ENCODE measurements at places on chromosomes 13 and 19. TPM values are rescaled to one million over a fixed set of nuclear protein-coding genes. Genes with fewer than 3 reads are reported as not detected.

DNA sequence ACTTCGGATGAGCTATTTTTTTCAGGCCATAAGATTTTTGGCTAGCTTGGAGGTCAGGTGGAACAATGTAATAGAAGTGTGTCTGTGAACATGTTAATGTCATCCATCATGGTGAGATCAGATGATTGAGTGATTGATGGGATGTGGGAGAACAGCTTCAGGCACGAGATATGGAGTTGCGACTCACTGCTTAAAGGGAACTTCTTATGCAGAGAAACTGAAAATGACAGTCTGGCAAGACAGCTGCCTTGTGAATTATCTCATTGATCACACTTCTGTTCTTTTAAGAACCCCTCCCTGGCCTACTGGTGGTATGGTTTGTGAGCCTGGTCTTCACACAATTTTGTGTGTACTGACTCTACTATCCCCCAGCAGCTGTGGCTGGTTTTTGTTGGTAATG, 96.0 kb downstream of the OLFM4 start:
- DNase-seq = no peak

DNA sequence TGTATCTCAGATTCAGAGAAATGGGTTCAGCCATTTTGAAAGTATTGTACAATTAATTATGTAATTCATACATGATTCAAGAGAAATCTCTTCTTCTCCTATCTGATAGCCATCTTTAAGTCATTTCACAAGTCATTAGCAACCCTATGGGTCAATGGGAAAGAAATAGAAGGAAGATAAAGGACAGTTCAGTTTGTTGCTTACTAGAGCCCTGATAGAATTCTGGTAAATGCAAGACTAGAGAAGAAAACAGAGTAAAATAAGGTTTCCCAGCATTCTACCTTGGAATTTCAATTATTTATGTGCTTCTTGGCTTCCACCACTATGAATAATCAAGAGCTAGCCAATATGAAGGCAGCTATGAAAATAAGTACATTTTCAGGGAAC, 117.7 kb downstream of the LHFPL6 start:
- no peak for DNase-seq

Gene ZNF99
- not detected for total RNA-seq

Gene TTC9B
- total RNA-seq = not detected

Gene RSPH6A
- 0.27 TPM for total RNA-seq

Gene GRWD1
- 34.5 TPM for total RNA-seq

Gene PROZ
- total RNA-seq = not detected

DNA sequence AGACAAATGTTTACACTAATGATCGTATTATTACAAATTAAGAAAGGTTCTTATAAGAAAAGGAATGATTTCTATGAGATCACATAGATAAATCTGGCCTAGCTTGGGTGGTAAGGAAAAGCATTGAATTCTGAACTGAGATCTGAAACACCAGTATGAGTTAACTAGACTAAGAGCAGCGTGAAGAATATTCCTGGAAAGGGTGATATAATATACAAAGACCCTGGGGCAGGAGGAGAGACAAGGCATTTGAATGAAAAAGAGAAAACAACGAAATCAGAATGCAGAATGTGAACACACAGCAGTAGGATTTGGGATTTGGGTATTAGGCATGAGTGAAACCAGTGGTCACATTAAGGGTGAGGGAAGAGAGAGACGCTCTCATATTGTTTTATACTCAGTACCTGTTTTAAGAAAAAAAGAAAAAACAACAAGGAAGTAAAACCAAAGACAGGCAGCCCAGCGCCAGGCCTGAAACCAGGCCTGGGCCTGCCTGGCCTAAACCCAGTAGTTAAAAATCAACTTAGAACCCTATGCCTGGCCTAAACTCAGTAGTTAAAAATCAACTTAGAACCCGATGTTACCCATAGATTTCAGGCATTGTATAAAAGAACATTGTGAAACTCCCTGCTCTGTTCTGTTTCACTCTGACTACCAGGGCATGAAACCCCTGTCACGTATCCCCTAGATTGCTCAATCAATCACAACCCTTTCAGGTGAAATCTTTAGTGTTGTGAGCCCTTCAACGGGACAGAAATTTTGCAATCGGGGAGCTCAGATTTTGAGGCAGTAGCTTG, 287.1 kb downstream of the ITGBL1 start:
- DNase-seq = no peak

DNA sequence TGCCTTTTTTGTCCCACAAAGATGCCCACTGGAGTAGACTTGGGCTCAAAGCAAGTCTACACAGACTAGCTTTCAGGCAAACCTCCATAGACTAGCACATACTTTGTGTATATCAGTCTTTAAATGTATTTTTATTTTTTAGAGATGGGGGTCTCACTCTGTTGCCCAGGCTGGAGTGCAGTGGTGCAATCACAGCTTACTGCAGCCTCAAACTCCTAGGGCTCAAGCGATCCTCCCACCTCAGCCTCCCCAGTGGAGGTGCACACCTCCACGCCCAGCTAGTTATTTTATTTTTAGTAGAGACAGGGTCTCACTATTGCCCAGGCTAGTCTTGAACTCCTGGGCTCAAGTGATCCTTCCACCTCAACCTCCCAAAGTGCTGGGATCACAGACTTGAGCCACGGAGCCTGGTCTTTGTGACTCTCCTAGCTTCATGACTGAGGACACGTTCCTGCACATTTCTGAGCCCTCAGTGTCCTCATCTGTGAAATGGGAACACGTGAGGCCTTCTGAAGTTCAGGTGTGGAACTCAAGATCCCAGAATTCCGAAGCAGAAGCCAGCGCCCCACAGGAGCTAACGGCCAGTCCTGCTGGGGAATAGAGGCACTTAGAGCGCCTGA, 5.1 kb upstream of the TPM4 start:
- no peak for DNase-seq

DNA sequence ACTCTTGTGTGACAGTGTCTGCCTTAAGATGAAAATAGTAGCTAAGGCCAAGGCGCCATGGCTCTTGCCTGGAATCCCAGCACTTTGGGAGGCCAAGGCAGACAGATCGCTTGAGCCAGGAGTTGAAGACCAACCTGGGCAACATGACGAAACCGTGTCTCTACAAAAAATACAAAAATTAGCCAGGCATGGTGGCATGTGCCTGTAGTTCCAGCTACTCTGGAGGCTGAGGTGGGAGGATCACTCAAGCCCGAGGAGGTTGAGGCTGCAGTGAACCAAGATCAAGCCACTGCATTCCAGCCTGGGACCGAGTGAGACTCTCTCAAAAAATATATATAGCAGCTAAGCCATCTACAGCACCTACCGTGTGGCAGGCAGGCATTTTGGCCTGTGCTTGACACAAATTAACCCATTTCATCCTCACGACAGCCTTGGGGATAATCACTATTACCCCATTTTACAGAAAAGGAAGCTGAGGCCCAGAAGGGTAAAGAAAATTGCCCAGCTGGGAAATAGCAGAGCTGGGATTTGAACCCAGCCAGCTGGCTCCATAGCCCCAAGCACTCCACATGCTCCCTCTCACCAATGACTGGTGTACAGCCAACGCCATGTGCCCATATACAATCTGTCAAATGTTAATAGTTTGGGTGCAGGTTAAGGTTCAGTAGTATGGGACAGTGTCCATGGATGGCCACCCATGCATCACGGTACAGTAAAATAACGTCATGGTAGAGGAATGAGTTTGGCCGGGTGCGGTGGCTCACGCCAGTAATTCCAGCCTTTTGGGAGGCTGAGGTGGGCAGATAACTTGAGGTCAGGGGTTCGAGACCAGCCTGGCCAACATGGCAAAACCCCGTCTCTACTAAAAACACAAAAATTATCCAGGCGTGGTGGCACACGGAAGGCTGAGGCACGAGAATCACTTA, 3.1 kb downstream of the SLC1A5 start:
- DNase-seq = no peak

DNA sequence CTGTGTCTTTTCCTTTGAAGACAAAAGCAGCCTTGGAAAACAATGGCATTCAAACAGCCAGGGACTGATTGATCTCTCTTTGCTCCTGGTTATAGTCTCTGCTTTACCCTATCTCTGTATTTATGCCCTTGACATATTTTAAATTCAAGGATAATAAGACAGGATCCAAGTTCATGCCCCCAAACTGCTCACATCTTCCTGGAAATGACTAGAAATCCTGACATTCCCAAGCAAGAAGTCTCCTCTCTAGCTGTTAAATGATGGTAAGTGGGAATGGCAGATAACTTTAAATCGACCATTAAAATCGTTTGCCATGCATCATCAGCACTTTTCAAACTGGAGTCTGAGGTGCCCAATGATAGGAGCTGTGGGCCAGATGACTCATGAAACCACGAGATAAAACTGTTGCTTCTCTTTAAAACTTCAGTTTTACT, 435.6 kb downstream of the FOXO1 start:
- no peak for DNase-seq

DNA sequence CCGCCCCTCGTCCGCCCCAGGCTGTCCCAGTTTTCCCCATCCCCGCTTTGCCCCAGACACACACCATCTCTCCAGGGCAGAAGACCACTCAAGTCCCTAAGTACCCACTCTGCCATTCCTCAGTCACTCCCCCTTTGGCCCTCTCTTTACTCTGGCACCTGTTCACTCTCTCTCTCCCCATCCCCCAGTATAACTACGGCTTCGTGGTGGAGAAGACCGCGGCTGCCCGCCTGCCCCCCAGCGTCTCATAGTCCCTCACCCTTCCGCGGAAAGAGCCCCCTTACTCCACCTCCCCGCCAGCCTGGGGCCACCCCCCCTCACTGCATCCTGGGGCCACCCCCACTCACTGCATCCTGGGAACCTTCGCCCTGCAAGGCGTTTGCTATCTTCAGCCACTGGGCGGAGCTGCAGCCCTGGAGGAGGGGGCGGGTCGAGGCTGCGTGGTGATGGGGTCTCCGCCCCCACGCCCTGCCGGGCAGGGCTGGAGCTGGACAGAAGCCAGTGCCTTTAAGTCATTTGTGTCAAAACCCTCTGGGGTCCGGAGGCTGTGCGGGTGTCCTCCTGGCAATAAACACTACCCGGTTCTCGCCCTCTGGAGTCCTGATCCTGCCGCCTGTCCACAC, 5.0 kb downstream of the MVB12A start:
- DNase-seq = peak; percentile 22

GRCh38 chr13:49210669-49211068, 9.5 kb upstream of the MLNR start:
- DNase-seq = no peak

DNA sequence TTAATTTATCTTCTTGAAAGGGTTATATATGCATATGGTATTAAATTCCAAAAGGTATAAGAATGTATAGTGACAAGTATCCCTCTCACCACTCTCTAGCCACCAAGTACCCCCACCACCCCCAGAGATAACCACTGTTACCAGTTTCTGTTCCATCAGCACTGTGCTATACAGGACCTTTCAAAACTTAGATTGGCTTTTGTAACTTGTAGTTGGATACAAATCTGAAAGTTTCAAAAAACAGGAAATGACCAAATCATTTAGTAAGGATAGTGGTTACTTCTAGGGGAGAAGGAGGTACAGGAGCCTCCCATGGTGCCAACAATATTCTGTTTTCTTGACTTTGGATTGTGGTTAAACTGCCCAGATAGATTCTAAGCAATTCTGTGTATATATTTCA, 56.7 kb downstream of the AKAP11 start:
- DNase-seq = no peak

GRCh38 chr19:44845612-44846454, at the start of gene NECTIN2:
TSS of gene NECTIN2 (plus strand) at chr19:44846297. CDS start at chr19:44846526, 229 bp downstream.
- peak; percentile 74 for DNase-seq

Gene FAM83E
- not detected for total RNA-seq

DNA sequence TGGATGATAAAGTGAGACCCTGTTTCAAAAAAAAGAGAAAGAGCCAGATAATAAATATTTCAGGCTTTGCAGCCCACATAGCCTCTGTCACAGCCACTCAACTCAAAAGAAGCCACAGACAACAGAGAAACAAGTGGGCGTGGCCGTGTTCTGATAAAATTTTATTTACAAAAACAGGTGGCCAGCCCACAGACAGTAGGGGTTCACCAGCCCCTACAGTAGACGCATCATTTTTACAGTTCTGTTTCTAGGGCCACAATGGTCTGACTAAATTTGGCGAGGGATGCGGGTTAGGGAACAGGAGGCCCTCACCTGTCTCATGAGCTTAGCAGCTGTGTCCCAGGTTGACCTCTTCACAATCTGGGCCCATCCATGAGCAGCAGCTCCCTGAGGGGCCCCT, 59.5 kb downstream of the ARHGEF18 start:
- no peak for DNase-seq

- DNase-seq = no peak
Observed at GRCh38 chr19:52749780-52750179, 14.9 kb upstream of the ZNF611 start.

GRCh38 chr19:325937-326565, 18.5 kb downstream of the MIER2 start:
- no peak for DNase-seq

DNA sequence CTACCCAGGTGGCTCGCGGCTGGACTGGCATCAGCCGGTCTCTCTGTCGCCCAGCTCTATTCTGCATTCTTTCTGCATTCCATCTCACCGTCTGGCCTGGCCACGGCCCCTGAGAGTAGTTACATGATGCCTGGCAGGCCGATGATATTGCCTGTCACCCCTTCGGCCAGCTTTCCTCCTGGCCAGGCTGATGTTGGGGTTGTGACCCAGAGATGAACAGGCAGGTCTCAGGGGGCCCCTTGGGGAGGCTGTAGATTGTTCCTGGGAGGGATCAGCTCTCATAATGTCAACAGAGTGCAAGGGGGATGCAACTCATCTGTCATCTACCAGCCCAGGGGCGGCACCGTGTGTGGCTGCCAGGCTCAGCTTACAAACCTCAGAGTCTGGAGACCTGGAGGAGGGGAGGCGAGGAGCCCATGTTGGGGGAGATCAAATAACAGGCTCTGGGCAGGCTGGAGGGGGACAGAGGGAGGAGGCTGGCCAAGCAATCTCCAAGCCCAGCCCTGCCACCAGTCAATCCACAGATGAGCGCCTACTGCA, 13.6 kb upstream of the FBXO17 start:
- DNase-seq = no peak

Gene ZIC5
- total RNA-seq = not detected

Gene KCNRG
- total RNA-seq = 0.29 TPM

GRCh38 chr19:2243274-2244124, 5.6 kb upstream of the AMH start:
- no peak for DNase-seq

Gene NLRP4
- not detected for total RNA-seq

DNA sequence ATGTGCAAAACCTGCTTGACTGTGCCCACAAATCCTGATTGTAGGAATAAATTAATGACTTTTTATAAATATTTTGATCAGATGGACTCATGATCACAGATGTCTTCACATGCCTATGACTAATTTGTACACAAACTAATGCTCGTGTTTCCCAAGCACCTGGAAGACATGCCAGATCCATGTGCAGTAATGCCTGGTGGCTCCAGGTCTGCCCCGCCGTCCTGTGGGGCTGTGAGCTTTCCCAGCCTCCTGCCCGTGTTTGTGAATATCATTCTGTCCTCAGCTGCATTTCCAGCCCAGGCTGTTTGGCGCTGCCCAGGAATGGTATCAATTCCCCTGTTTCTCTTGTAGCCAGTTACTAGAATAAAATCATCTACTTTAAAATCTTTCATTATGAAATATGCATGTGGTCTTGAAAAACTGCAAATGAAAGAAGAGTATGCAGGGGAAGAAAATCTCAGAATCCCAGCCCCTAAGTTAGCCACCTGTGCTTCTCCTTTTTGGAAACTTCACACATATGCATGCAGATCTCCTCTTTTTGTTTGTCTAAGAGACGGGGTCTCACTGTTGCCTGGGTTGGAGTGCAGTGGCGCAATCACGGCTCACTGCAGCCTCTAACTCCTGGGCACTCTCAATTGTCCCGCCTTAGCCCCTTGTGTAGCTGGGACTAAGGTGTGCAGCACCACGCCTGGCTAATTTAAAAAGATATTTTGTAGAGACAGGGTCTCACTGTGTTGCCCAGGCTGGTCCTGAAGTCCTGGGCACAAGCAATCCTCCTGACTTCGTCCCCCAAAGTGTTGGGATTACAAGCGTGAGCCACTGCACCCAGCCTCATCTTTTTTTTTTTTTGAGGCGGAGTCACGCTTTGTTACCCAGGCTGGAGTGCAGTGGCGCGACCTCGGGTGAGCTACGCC, 6.2 kb downstream of the RPL28 start:
- no peak for DNase-seq
